ENCODE measurements at places on chromosomes 12 and 14. TPM values are rescaled to one million over a fixed set of nuclear protein-coding genes. Genes with fewer than 3 reads are reported as not detected.

Gene FAM222A
- 3.9 TPM for total RNA-seq

Gene TSPAN19
- total RNA-seq, result not detected

Gene TAS2R46
- total RNA-seq, result 6.1 TPM

Gene SLCO1B1
- not detected for total RNA-seq

Gene ITFG2
- 88.7 TPM for total RNA-seq

GRCh38 chr12:95358111-95359083, 115.6 kb upstream of the METAP2 start:
- no peak for DNase-seq

GRCh38 chr12:131711551-131712205, 788 bp downstream of the SFSWAP start:
- peak; percentile 42 for DNase-seq

- DNase-seq, result no peak
Measured at GRCh38 chr12:25317553-25317952, 66.8 kb upstream of the KRAS start.

GRCh38 chr12:87365423-87365822, 663.8 kb downstream of the C12orf50 start:
- no peak for DNase-seq

DNA sequence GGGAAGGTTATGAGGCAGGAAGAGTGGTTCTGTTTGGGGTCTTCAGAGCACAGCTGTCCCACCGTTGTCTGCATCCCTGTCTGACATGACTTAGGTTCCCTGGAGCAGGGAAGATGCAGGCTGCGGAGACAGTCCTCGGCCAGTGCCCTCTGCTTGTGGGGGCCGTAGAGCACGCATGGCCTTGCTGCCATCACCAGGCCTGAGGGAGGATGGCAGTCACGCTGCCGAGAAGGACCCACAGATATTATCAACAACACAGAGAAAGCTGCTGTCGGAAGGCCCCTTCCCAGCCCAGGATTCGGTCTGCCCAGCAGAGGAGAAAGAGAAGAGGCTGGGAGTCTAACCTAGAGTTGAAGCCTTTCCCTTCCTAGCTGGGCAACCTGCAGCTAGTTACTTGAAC, 35.0 kb downstream of the ERH start:
- no peak for DNase-seq

DNA sequence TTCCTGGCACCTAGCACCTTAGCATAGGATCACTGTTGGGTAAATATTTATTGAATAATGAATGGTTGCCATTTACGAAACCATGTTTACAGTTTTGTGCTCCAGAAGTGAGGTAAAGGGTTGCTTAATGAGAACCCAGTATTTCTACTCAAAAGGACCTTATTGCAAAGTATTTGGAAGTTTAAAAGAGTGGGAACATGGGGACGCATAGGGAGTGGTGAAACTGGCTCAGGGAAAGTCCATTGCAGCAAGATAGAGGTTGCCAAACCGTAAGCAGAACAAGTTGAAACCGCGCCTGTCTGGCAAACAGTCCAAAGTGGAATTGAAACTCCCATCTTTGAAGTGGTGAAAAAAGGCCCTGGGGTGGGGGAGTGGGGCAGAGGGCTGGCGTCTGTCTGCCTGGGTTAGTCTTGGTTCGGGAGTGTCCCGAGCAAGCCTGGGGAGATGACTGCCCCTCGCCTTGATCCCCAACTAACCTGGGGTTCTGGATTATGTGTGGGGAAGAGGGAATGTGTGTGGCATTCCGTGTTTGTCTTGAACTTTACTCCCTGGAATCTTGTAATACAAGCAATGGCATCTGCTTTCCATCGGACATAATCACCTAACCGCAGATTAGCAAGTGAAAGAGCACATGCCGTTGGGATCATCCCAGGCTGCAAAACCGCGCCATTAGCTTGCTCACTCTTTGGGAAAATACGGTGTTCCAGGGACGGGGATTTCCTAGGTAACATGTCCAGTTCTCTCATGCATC, 7.2 kb downstream of the ALDH2 start:
- DNase-seq, result peak; percentile 88

- DNase-seq, result no peak
Measured at GRCh38 chr12:92145481-92145730, 240 bp downstream of the BTG1 start.

GRCh38 chr12:67237231-67237630, 31.9 kb upstream of the CAND1 start:
- DNase-seq, result no peak

DNA sequence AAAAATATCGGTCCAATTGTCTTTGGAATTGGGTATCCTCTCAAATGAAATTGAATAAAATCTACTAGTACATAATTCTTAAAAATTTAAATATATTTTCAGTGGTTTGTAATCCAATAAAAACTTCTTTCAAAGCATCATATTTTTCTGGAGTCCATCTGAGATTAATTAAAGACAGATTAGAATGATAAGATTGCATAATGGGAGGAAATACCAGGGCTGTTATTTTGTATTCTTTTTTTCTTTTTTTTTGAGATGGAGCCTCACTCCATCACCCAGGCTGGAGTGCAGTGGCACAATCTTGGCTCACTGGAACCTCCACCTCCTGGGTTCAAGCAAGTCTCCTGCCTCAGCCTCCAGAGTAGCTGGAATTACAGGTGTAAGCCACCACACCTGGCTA, 103.8 kb downstream of the TMTC3 start:
- no peak for DNase-seq

DNA sequence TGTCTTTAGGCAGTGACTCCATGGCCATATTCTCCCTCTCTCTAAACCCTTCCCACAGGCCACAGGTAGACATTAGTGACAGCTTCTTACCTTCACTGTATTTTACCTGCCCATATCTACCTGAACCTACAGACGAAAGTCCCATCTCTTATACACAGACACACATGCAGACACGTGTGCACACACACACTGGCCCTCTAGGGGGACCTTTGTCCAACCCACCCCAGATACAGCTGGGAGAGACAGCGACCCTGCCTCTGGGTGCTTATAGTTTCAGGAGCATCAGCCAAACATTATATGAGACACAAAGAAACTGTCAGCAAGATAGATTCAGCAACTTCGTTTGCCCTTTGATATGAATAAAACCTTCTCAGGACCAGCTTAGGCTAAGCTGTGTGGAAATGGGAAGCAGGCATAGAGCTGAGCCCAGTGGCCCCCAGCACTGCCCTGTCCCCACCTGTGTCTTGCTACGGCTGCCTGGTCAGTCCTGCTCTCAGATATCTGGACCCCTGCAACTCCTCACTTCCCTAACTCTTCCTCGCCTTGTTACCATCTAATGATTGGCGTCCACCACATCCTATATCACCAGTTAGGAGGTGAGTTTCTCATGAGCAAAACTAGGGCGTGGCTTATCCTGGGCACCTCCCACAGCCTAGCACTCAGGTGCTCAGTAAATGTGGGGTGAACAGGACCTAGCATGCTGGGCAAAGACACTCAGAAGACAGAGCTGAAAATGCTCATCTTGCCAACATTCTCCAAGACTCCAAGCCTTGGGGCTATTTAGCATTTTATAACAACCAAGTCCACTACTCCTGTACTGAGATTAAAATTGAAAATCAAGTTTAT, 12.0 kb upstream of the CD9 start:
- DNase-seq, result no peak

GRCh38 chr14:23129759-23130316, 10.8 kb upstream of the CEBPE start:
- DNase-seq, result no peak

- no peak for DNase-seq
Measured at GRCh38 chr12:31362115-31362758, 36.3 kb upstream of the SINHCAF start.

GRCh38 chr14:89598548-89599186, 181.6 kb upstream of the FOXN3 start:
- no peak for DNase-seq

DNA sequence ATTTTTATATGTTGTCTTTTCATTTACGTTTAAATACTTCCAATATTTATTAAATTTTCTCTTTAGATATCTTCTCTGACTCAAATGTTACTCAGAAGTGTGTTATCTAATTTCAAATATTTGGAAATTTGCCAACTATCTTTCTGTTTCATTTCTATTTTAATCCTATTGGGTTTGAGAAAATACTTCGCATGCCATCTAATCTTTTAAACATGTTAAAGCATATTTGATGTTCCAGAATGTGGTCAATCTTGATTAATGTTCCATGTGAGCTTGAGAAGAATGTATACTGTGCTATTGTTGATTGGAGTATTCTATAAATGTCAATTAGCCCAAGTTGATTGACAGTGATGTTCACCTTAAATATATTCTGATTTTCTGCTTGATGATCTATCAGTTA, 11.9 kb upstream of the DCN start:
- DNase-seq, result no peak

- DNase-seq, result no peak
Measured at GRCh38 chr14:101377069-101377468, 184.2 kb upstream of the DIO3 start.

DNA sequence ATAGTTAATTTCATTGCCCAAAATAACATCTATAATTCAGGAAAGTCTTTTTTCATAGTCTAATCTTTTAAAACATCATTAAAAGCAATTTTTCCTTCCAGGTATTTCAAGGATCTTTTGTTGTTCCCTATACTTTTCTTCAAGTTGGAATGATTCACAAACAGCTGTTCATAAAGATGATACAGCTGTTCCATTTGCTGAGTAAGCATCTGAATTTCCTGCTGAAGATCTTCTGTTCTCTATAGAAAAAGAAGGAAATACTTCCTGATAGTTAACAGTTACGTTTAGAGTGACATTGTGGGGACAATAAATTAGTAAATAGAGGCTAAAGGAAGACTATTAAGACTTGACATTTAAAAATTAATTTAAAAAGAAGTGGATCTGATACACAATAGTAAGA, 30.3 kb upstream of the ESR2 start:
- DNase-seq, result no peak

GRCh38 chr14:78259831-78260230, 89.7 kb downstream of the NRXN3 start:
- DNase-seq, result no peak

- no peak for DNase-seq
Measured at GRCh38 chr12:7853557-7853956, 19.2 kb downstream of the SLC2A14 start.

- DNase-seq, result no peak
Measured at GRCh38 chr12:15601210-15601800, 187.9 kb downstream of the EPS8 start.
